Esophagus squamous epithelium (tissue), 5 donors: ENCODE measurements at places on chromosomes 2 and 18. TPM values are rescaled to one million over a fixed set of nuclear protein-coding genes. Genes with fewer than 3 reads are reported as not detected.

GRCh38 chr18:58212274-58212673, 168.2 kb downstream of the NEDD4L start:
- no peaks in the 10 kb centered on the region for H3K27me3 ChIP-seq
- no peak for DNase-seq
- H3K36me3 ChIP-seq, result no peaks in the 10 kb centered on the region
- no peak overlapping the region for H3K4me3 ChIP-seq

ADI1 gene
- 51.8 TPM for total RNA-seq

- DNase-seq, result no peak
- H3K36me3 ChIP-seq, result no peaks in the 10 kb centered on the region
- H3K27me3 ChIP-seq, result no peaks in the 10 kb centered on the region
- H3K4me3 ChIP-seq, result no peak overlapping the region
- H3K27ac ChIP-seq, result no peak overlapping the region
- peaks cover 7% of the 10 kb centered on the region for H3K4me1 ChIP-seq
Measured at GRCh38 chr18:7367336-7367735, 136.4 kb downstream of the LRRC30 start.

DNA sequence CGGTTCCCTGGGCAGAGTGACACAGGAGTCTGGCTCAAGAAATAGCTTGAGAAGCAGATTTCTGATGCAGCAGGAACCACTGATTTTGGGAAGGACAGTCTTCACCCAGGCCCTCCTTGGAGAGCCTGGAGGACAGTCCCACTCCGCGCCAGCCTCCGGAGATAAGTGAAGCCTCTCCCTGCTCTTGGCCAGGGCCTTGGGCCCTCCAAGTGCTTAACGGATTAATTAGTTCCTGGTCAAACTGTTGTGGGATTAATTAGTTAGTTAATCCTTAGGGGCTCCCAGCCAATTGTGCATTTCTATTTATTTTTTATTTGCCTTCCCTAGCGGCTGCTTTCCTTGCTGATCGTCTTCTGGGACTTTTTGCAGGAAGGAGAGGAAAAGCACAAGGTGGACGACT, 19.6 kb downstream of the CPLX4 start:
- H3K4me1 ChIP-seq, result no peaks in the 10 kb centered on the region
- no peak overlapping the region for H3K27ac ChIP-seq
- peaks cover 46% of the 10 kb centered on the region for H3K27me3 ChIP-seq
- no peak for DNase-seq
- no peak overlapping the region for H3K4me3 ChIP-seq
- no peaks in the 10 kb centered on the region for H3K36me3 ChIP-seq

TMEM150A gene
- 7.8 TPM for total RNA-seq

DNA sequence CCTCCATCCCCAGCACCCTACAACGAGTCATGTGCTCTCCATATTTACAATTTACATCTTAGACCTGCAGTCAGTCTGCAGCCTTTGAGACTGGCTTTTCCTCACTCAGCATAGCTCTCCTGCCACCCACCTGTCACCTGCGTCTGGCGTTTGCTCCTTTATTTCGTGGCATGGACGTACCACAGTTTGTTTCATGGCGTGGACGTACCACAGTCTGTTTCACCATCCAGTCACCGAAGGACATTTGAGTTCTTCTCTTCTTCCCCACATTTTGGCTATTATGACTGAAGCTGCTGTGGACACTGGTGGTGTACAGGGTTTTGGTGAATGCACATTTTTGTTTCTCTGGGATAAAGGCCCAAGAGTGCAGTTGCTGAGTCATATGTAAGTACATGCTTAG, 141.8 kb upstream of the CTDP1 start:
- H3K27ac ChIP-seq, result no peak overlapping the region
- no peaks in the 10 kb centered on the region for H3K36me3 ChIP-seq
- peaks cover 8% of the 10 kb centered on the region for H3K4me1 ChIP-seq
- no peaks in the 10 kb centered on the region for H3K27me3 ChIP-seq
- no peak overlapping the region for H3K4me3 ChIP-seq

KCNJ13 gene
- not detected for total RNA-seq

DNA sequence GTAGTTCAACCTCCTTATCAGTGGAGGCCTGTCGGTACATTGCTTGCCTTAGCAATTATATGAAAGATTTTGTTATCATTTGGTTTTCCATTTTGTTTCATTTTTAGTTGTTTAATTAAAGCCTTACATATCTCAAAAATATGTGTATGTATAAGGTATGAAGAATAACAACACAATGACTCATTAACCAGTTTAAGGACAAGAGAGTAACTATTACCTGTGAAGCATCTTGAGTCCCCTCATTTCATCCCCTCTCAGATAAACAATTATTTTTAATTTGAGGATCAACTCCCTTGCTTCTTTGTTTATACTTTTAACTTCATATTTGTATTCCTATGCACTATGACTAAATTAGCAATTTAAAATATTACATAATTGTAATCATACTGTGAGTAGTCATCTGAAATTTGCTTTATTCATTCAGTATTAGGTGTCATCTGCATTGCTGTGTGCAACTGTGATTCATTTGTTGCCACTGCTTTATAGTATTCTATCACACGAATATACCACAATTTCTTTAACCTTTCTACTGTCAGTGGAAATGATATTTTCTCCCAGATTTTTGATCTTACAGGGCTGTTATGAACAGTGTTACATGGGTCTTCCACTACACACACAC, 126.4 kb downstream of the RNF152 start:
- H3K27ac ChIP-seq, result no peak overlapping the region
- no peak overlapping the region for H3K4me3 ChIP-seq
- H3K4me1 ChIP-seq, result no peaks in the 10 kb centered on the region
- no peaks in the 10 kb centered on the region for H3K36me3 ChIP-seq

GRCh38 chr2:46257476-46257875, 39.7 kb upstream of the EPAS1 start:
- no peak overlapping the region for H3K27ac ChIP-seq
- no peaks in the 10 kb centered on the region for H3K36me3 ChIP-seq
- no peak for DNase-seq
- no peak overlapping the region for H3K4me3 ChIP-seq
- peaks cover 9% of the 10 kb centered on the region for H3K4me1 ChIP-seq

ZSWIM2 gene
- total RNA-seq, result not detected
